ENCODE measurements at places on chromosomes 3 and 15.

GRCh38 chr15:36996538-36997181 lies 103.7 kb downstream of the MEIS2 start:
- no peak for DNase-seq

- no peak for DNase-seq
Observed at GRCh38 chr3:176933704-176934103, 263.6 kb downstream of the TBL1XR1 start.

- no peak for DNase-seq
Observed at GRCh38 chr3:126467611-126467955, 8.1 kb downstream of the ZXDC start.

DNA sequence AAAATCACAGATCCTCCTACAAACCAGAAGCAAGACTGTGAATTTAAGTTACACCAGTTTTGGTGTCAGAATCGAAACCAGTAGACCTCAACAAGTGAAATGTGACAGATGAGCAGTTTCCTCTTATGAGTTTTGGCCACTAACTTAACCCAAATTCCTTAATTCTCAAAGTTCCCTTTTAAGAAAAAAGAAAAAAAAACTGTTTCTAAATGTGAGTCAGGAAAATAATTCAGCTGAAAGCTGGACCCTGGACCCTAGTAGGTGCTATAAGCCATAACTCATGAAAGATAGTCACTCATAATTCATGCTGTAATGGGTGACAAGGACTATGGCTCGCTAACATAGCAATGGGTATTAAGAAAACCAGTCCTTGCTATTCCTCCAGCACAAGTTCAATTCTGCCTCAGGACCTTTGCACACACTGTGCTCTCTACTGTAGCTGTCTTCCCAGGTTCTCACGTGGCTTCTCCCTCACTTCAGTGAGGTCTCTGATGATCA lies 9.0 kb upstream of the THRB start:
- no peak for DNase-seq

- DNase-seq = no peak
Observed at GRCh38 chr3:42510325-42510724, 7.9 kb downstream of the VIPR1 start.

Data from NCI-H1436 treated with DMSO at 0.1 percent for 48 hours (cell line).